ENCODE measurements at places on chromosomes 13 and 19.

DNA sequence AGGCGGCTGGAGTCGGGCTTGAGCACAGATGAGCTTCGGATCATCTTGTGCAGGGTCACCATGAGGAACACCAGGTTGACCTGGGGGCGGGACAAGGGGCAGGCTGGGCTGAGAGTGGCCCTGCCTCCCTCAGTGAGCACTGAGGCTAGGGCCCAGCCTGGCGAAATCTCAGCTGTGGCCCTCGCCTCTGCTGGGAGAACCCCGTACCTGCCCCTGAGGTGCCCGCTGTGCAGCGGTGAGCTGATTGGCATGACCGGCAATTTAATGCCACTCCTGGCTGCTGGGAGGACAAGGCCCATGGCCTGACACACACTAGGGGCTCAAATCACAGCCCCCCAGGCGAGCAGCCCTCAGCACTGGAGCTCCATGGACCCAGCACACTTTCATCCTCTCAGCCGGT, 19.7 kb upstream of the ASF1B start:
- no peak for DNase-seq

DNA sequence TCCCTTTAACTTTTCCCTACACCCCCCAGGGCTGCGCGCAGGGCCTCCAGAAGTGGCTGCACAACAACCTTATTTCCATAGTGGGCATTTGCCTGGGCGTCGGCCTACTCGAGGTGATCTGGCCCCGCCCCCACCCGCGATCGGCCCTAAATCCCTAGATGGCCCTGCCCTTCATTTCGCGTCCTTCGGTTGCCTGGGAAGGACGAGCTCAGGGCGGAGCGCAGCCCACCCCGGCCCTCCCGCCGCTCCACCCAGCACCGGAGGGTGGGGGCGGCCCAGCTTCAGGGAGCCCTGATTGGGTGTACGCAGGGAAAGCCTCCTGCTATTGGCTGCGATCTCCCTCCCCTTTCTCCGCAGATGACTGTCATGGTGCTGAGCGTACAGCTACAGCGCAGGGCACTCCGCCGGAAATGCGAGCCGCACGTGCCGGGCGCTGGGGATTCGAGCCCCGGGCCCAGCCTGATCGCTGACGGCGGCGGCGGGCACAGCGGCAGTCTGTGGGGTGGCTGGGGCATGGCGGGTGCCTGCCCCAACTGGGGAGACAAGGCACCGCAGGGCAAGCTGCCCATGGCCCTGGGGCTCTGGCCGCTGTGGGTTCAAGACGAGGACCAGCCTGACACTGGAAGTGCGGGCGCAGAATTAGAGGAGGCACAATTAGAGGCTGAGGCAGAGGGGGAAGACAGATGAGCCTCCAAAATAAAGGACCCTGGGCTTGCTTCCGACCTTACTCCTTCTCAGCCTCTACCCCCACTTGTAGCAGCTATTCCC, 4.3 kb downstream of the CD37 start:
- DNase-seq: peak; percentile 73

DNA sequence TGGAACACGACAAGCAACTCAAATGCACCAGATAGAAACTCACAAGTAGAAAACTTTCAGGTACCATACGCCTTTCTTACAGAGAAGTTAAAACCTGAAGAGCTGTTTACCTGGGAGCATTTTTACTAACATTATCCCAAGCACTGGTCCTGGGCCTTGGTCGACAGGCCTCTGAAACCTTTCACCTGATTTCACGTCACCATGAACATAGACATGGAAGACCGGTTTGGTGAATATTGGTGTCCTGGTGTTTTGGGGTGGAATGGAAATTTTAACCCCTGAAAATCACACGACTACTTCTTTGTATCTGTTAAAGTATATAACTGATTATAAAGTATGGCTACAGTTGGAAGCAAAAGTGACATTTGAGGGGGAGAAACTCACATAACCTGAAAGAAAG, 176.6 kb upstream of the ARGLU1 start:
- no peak for DNase-seq

DNA sequence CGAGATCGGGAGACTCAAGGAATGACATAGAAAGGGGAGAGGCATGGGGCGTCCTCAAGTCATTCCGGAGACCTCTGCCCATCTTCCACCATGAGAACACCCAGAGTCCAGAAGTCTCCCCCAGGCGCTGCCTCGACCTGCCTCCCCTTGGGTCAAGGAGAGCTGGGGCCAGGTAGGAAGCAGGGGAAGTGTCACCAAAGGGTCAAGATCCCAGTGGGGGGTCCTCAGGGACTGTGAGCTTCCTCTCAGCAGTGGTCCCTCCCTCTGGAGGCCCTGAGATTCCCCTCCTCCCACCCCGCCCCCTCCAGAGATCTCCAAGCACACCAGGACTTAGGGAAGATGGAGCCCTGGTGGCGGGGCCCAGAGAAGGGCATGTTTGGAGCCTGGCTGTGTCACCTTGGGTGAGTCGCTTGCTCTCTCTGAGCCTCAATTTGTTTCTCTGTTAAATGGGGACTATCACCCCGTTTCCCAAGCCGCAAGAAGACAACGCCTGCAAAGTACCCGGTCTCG, 919 bp downstream of the DACT3 start:
- peak; percentile 21 for DNase-seq

DNA sequence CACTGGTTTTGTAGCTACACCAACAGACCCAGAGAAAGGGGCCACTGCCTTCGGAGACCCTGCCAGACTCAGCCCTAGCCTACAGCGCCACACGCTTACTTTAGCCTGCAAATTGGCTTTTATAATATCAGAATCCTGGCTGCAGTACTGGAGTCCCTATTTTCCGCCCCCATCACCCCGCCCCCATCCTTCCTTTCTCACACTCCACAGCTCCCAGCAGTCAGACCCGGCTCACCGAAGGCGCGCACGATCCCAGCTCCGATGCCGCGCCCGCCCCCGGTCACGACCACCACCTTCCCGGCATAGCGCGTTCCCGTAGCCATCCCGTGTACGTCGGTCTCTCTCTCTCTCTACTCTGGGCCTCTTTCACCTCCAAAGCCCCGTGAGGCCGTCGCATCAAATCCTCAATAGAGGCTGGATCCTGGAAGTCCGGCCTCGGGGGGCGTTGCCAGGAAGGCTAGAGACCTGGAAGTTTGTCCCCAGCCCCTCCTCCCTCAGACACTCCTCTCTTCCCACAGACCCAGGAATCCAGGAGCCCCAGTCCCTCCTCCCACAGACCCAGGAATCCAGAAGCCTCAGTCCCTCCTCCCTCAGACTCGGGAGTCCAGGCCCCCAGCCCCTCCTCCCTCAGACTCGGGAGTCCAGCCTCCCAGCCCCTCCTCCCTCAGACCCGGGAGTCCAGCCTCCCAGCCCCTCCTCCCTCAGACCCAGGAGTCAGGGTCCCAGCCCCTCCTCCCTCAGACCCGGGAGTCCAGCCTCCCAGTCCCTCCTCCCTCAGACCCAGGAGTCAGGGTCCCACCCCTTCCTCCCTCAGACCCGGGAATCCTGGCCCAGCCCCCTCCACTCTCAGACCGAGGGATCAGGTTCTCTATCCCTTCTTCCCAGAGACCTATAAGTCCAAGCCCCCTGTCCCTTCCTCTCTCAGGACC, at the start of gene HSD17B14:
TSS of gene HSD17B14 (minus strand) at position 403 of the 929 bp plus-strand sequence. CDS start at position 323, 80 bp downstream.
- DNase-seq: no peak

DNA sequence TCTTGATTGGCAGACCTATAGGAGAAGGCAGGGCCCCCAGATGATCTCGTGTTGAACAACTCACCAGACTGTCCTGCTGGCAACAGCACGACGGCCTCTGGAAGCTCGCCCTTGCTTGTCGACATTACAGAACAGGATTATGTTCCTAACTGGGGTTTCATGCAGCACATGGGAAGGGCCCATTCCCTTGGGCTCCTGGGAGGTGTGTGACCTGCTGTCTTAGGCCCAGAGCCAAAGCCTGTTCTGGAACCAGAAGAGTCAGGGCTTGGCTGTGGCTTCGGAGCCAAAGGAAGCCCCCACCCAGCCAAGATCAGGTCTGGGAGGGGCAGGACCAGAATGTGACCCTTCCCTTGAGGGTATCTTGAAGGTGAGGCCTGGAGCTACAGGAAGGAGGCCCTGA, 36.9 kb downstream of the RGCC start:
- no peak for DNase-seq

GRCh38 chr19:10602330-10603083, 15.4 kb upstream of the AP1M2 start:
- peak; percentile 75 for DNase-seq

DNA sequence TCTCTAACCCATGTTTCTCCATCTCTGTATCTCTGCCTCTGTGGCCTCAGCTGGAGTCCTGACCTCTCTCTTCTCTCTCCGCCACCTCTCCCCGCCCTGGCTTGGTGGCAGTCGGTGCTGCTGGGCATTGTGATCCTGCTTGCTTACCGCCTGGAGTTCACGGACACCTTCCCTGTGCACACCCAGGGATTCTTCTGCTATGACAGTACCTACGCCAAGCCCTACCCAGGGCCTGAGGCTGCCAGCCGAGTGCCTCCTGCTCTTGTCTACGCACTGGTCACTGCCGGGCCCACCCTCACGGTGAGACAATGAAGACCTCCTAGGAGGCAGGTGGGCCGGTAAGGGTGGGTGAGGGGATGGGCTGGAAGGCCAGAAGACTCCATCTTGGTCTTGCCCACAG, 4.2 kb downstream of the PLPPR2 start:
- DNase-seq: no peak

GRCh38 chr13:77310579-77311279, 16.2 kb downstream of the MYCBP2 start:
- no peak for DNase-seq

- no peak for DNase-seq
Measured at GRCh38 chr19:40571005-40571318, 5.7 kb upstream of the SHKBP1 start.

GRCh38 chr13:30466358-30466714, 600 bp upstream of the HMGB1 start:
- DNase-seq: no peak

GRCh38 chr19:35220315-35220921, 8.1 kb downstream of the FAM187B start:
- DNase-seq: no peak

DNA sequence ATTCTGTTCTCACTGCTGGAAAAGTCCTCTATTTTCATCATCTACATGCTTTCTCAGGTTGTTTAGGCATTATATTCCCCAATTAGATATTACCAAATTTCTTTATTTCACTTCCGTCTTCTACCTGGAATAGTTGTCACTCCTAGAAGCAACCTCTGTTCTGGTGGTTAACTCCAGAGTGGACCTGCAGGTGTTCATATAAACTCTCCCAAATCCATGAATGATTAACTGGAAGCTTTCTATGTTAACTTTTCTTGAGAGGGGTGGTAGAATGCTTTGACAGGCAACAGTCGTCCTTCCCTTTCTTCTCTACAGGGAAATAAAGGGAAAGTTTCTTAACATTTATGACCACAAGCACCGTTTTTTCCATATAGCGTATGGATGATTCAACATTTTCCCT, 48.4 kb upstream of the UFM1 start:
- DNase-seq: no peak

- DNase-seq: no peak
Measured at GRCh38 chr19:37977992-37978391, 71.0 kb downstream of the SIPA1L3 start.

DNA sequence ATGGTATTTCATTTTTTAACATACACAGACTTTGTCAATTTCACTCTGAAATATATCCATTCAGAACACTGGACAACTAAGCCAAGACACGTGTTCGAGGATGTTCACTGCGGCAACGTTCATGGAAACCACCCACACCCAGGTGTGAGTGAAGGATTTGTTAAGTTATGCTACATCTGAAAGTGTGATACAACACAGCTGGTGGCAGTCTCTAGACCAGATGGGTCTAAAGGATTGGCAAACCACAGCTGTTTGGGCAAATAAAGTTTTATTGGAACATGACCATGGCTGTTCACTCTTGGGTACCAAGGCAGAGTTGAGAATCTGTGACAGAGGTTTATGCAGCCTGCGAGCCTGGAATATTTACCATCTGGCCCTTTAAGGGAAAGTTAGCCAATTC, 12.0 kb downstream of the SLC7A9 start:
- DNase-seq: no peak

GRCh38 chr19:51721905-51722304, 1.9 kb downstream of the HAS1 start:
- DNase-seq: no peak

GRCh38 chr13:91078093-91078679, 269.3 kb upstream of the MIR17HG start:
- DNase-seq: no peak

DNA sequence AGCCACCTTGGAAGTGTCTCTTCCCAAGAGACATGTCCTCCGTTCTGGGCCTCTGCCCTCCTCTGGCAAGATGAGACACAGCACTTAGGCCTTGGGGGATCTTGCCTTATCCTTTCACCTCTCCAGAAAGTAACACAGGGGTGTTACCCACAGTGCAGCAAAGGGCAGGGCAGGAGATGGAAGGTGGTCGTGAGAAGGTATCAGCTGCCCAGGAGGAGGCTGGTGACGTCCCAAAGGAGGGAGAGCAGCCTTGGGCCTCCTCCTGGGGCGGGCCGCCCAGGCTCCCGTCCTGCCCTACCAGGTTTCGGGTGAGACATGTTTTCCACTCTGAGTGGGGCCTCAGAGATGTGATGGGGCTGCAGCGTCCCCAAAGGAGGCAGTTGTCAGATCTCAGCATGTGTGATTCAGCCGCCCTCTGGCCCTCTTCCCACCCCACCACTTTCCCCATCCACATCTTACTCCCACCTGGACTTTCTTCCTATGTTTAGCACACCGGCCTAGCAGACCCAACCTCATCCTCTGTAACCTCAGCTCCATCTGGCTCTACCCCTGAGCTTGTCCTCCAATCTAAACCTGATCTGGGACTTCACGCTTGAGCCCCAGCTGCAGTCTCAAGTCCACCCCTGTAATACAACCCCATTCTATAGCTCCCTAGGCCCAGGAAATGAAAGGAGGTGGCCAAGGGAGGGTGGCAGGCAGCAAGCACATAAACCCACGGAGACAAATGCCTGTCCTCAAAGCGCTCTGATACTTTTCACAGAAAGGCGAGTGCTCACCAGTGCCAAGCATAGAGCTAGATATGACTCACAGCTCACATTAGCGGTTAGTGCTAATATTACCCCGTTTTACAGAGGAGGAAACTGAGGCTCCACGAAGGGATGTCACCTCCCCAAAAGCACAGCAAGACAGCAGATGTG, 9.3 kb downstream of the POU2F2 start:
- no peak for DNase-seq

DNA sequence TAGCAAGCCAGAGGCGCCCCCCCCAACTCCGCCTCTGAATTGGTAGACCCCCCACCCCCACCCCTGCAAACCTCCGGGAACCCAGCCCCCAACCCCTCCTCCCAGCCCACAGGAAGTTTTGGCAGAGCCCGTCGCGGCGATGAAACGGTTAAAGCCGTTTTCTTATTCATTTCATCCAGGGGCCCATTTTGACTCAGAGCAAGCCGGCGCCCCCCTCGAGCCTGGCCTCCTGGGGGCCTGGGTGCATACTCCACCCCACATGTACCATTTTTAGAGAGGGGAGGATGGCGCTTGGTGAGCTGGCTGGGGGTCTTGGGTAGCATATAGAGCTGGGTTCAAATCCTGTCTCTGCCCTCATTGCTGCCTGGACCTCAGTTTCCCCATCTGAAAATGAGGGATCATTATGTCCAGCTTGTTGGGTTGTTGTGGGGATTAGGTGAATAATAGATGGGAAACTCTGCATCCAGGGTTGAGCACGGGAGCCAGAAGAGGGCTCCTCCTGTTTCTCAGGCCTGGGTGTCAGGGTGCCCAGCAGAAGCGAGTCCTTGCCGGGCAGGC, 7.9 kb upstream of the JUNB start:
- no peak for DNase-seq

Measured in nucleus accumbens (tissue), 56 donors.